ENCODE measurements at places on chromosomes 2 and 18.

DNA sequence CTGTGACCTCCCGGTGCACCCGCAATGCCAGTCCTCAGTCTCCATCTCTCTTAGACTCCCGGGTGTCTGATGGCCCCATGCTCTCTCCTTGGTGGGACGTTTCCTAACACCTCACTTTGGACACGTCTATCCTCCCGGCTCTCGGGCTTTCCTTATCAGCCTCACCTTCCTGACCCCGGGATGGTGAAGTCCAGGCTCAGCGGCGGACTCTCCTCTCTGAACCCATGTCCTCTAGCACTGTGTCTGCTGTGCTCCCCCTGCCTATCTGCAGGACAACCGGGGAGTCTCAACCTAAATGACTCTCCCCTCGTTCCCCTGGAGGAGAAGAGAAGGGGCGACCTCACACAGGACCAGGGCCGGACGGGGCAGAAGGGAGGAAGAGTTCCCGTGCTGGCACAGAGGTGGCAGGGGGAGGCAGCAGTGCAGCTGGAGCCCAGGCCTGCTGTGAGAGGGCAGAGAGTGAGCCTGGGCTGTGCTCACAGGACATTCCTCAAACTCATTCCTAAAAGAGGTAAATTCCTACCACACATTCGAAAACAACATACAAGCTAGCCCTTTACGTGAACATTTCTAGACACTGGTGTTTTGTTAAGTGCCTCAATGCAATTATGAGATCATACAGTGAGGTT lies 41.9 kb downstream of the MBP start:
- no peak for DNase-seq

DNA sequence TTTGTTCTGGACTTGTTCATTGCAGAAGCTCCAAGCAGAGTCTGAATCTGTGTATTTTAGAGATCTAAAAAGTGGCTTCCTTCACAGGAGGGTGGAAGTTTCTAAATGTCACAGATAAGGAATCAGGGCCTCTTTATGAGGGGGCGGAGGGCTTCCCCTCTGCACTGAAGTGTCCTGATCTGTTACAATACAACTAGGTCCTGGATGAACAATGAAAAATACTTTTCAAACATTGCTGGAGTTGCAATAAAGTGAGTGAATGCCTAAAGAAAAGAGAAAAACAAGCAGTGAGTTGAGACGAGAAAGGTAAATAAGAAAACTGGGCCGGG lies 179.3 kb upstream of the HDAC4 start:
- DNase-seq = no peak

DNA sequence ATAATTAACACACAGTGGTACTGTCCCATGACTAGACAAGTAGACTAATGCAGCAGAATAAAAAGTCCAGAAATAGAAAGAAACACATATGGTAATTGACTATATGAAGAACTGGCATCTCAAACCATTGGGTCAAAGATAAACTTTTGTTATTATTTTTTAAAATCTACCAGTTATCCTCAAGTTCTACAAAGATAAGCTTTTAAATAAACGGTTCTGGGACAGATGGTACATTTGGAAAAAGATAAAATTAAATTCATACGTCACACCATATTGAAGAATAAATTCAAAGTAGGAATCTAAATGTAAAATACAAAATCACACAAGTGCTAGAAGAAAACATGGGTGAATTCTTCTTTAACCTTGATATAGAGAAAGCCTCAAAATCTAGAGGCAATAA lies 37.6 kb upstream of the PLEKHM3 start:
- DNase-seq = no peak

GRCh38 chr18:77360315-77361190 lies 110.9 kb downstream of the GALR1 start:
- no peak for DNase-seq

GRCh38 chr18:32310101-32310500 lies 120.3 kb downstream of the MEP1B start:
- no peak for DNase-seq

DNA sequence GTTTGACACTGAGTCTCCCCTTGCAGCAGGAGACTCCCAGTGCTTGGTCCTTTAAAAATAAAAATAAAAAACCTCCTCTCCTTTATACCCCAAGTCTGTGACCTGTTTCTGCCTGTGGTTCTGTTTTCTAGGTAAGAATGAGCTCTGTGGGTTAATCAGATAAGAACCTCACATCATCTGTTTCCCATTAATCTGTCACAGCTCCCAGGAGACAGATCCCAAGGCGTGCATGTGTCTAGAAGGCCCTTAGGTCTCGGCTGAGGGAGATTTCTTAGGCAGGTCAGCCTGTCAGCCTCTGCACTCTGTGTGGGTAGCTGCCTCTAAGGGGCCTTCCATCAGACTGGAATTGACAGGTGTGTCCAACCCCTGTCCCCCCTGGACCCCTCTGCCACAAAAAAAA lies 80.7 kb downstream of the FHOD3 start:
- DNase-seq = no peak

- DNase-seq = no peak
Observed at GRCh38 chr2:182048621-182049020, 63.0 kb downstream of the PPP1R1C start.

GRCh38 chr18:56035546-56035945 lies 447.6 kb upstream of the TCF4 start:
- DNase-seq = no peak

GRCh38 chr18:49139766-49140165 lies 189.0 kb upstream of the SMAD7 start:
- no peak for DNase-seq

DNA sequence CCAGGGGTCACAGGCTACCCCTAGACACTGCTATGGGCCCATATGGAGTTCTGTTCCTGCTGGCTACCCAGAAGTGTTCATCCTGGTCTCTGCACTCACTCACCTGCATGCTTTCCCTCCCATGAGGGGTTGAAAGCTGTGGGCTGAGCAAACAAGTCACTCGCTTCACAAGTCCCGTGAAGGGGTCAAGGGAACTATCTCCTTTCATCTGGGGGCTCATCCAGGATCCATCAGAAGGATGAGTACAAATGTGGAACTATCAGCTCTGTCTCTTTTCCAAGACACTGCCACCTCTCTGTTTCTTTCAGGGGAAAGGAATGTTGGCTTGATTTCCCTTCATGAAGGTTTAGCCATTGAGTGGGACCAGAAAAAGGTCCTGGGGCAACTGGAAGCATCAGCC lies 21.7 kb downstream of the SULT1C4 start:
- DNase-seq = no peak

- no peak for DNase-seq
Observed at GRCh38 chr2:119647440-119648169, 31.4 kb upstream of the TMEM177 start.

DNA sequence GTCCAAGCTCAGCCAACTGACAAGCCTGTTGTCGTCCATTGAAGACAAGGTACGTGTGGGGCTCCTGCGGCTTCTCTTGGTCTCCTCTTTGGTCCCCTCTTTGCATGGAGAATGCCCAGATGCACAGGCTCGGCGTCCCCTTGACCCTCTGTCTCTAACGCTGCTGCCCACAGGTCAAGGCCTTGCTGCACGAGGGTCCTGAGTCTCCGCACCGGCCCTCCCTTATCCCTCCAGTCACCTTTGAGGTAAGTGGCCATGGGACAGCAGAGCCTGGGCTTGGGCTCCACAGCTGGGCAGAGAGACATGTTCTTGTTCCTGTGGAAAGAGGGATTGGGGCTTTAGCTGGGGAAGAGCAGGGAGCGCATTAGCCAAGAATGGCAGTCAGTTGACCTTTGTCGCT lies 86.1 kb downstream of the INPP5D start:
- no peak for DNase-seq

DNA sequence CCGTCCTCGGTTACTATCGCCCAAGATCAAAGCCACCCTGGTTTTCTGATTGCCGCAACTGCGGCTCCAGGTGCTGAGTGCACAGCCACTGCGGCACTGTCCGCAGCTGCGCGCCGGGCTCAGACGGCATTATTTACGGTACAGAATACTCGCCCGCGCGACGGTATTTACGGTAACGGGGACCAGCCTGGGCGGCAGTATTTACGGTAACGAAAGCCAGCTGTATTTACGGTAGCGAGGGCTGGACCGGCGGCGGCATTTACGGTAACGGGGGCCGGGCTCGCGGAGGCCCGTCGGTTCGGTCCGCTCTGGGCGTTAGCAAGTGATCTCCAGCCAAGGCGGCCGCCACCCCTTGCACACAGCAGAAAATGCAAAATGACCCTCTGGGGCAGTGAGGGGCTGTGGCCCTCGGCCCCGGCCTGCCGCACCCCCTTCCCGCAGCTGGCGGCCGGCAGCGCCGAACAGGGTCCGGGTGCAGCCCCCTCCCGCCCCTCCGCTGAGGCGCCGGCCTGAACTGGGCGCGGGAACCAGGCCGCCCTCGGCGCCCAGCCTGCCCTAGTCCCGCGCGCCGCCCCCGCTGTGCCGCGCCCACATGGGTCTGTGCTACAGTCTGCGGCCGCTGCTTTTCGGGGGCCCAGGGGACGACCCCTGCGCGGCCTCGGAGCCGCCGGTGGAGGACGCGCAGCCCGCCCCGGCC lies at the start of gene GNAL:
Gene GNAL (plus strand): TSS at position 293 of the 697 bp plus-strand sequence. CDS start 300 bp downstream, at position 593.
- DNase-seq = peak; percentile 49

- no peak for DNase-seq
Observed at GRCh38 chr2:197575987-197576386, 60.1 kb downstream of the MOB4 start.

GRCh38 chr2:148305476-148305875 lies 284.6 kb downstream of the MBD5 start:
- DNase-seq = no peak

DNA sequence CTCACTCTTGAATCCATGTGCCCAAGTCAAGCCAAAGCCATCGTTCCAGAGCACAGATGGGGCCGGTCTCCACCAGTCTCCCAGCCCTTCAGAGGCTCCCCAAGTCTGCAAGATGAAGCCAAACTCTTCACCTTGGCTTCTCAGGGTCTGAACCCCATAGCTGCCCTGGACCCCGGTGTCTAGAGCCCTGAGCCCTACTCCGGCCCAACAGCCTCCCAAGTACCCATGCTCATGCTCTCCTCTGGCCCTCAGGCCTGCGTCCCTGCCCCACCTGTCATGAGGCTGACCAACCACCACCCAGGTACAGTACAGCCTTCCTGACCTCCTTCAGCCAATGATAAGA lies 46.0 kb downstream of the ZNF516 start:
- DNase-seq = no peak

GRCh38 chr2:9617296-9617695 lies 13.5 kb downstream of the YWHAQ start:
- no peak for DNase-seq

- no peak for DNase-seq
Observed at GRCh38 chr2:233210843-233211547, 40.5 kb upstream of the ATG16L1 start.

- DNase-seq = no peak
Observed at GRCh38 chr2:108920686-108921085, 68.3 kb downstream of the EDAR start.

GRCh38 chr18:46628206-46628605 lies 28.8 kb downstream of the LOXHD1 start:
- DNase-seq = no peak

DNA sequence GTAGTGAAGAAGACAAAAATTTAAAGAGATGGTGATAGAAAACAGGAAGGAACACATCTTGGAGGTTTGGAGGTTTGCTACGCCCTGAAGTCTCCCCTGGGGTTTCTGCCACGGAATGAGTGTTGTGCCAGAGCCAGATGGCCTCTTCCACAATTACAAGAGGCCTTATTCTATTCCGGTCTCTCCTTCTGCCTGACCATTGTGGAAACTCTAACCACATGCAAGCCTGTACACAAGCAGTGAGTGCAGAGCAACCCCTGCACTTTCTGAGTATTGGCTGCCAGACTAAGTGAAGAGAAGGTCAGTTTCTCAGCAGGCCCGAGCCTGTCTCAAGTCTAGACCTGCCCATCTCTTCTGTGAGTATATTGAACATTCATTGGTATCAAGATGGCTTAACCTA lies 22.7 kb upstream of the MYO1B start:
- DNase-seq = no peak

DNA sequence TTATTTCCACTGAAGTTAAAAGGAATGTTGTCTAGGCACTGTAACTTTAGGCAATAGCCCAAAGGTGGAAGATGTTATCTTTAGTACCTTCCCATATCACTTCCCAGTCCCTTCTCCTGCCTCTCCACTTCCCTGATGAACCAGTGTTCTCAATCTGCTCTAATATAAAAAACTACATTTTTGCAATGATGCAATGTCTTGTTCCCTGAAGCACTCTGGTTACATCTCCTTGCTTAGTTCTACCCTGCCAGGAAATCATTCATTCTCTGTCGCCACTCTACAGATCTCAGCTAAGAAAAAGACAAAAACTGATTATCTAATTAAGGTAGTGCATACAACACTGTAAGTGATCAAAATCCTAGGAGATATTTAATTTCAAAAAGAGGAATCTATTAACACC lies 71.3 kb downstream of the BAZ2B start:
- DNase-seq = no peak

- DNase-seq = no peak
Observed at GRCh38 chr2:21004181-21004572, 39.7 kb downstream of the APOB start.

GRCh38 chr18:70030728-70031127 lies 83.1 kb upstream of the CD226 start:
- no peak for DNase-seq

- no peak for DNase-seq
Observed at GRCh38 chr2:41955316-41956043, 92.3 kb upstream of the PKDCC start.

- no peak for DNase-seq
Observed at GRCh38 chr18:7607540-7608173, 40.5 kb downstream of the PTPRM start.

- no peak for DNase-seq
Observed at GRCh38 chr2:80519699-80520291, 215.2 kb upstream of the LRRTM1 start.

GRCh38 chr2:88450925-88451810 lies 1.3 kb downstream of the FOXI3 start:
- DNase-seq = no peak

DNA sequence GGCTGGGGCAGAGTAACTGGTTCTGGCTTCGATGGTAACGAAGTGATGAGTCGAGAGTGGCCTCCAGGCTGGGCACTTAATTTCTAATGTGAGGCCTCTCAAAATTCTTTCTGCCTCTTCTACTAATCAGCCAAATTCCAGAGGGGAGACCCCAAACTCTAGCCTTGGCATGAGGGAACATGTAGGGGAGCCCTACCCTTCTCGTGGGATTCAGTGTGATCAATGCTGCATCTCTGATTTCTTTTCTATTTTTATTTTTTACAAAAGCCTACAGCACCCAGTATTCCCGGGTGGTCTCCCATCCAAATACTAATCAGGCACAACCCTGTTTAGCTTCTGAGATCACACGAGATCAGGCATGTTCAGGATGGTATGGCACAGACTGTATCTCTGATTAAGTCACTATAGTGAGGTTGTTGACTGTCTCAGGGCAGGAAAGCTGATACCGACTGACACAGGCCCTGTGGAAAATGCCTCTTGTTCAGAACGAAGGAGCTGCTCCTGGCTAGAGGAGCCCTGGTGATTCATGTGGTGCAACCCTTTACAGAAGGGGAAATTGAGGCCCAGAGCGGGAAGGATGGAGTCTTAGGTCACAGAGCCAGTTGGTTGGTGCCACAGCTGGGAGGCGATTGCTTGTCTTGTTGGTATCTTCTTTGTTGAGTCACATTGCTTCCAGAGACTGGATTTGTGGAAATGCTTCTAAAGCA lies 126.3 kb upstream of the HS6ST1 start:
- no peak for DNase-seq

- DNase-seq = no peak
Observed at GRCh38 chr2:149346272-149346671, 15.9 kb downstream of the LYPD6 start.

- no peak for DNase-seq
Observed at GRCh38 chr18:47265197-47265596, 13.7 kb upstream of the SKOR2 start.

GRCh38 chr18:22668496-22668895 lies 250.8 kb upstream of the CTAGE1 start:
- no peak for DNase-seq
